ENCODE measurements at places on chromosomes 16 and 17. TPM values are rescaled to one million over a fixed set of nuclear protein-coding genes. Genes with fewer than 3 reads are reported as not detected.

DNA sequence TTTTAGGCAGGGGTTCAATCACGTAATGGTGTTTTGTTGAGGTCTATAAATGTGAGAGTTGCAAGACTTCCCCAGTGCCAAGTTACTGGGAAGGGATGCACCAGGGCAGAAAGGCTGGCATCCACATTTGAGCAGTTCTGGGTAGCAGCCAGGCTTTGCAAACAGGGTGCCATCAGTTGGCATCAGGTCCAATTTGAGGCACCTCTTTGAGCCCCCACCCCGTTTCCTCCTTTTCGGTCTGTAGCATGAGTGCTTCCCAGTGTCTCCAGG, 142.6 kb upstream of the CACNG5 start:
- no peak for DNase-seq

- DNase-seq, result no peak
These were observed 11.4 kb upstream of the CDRT4 start for GRCh38 chr17:15478845-15479244.

- no peak for DNase-seq
These were observed 335 bp downstream of the TMEM11 start for GRCh38 chr17:21213638-21214014.

- DNase-seq, result peak; percentile 47
These were observed 32.4 kb downstream of the SMARCE1 start for GRCh38 chr17:40615068-40615840.

GRCh38 chr16:82004601-82005000, 6.7 kb downstream of the SDR42E1 start:
- no peak for DNase-seq

GRCh38 chr17:80287038-80287437, 26.4 kb downstream of the RNF213 start:
- no peak for DNase-seq

DNA sequence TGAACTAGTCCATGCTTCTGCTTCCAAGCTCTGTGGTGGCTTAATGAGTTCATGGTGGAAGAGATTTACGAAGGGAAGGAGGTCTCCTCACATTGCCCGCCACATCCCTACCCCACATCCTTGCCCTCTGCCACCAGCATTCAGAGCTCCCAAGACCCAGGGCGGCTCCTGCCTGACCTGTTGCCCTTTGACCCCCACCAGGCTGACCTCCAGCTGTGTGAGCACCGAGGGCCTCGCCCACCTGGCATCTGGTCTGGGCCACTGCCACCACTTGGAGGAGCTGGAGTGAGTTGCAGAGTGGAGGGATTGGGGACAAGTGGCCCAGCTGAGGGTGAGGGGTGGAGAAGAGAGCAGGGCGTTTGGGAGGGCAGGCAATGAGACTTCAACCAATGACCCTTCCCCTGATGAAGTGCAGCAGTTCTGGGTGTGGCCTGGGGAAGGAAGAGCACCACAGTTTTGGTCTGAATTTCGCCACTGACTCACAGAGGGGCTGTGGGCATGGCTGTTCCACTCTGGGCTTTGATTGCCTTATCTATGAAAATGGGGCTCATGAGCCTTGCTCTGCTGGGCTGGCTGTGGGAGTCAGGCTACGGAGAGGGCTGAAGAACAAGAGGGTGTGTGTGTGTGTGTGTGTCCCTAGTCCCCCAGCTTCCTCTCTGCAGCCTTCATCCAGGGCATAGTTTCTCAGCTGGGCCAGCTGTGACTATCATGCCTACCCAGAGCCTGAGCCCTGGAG, 22.6 kb upstream of the CPNE2 start:
- DNase-seq, result no peak

DNA sequence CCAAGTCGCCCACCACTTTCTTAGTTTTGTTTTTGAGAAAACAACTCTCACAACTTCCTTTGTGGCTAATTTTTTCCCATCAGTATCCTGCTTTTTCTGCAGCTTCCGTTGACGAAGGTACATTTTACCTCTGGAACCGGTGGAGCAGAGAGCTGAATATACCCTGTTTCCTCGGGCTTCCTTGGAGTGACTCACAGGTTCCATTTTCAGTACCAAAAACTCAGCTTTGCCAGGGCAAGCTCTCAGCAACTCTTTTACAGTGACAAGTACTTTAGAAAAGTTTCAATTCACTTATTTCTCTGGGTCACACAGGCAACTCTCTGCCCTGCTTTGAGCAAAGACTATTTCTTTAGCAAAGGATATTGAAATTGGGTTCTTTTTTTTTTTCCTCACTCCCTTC, 318.9 kb downstream of the SNX29 start:
- DNase-seq, result peak; percentile 32

The BCAR1 gene
- total RNA-seq, result 42.8 TPM

The HAS3 gene
- 2.6 TPM for total RNA-seq

DNA sequence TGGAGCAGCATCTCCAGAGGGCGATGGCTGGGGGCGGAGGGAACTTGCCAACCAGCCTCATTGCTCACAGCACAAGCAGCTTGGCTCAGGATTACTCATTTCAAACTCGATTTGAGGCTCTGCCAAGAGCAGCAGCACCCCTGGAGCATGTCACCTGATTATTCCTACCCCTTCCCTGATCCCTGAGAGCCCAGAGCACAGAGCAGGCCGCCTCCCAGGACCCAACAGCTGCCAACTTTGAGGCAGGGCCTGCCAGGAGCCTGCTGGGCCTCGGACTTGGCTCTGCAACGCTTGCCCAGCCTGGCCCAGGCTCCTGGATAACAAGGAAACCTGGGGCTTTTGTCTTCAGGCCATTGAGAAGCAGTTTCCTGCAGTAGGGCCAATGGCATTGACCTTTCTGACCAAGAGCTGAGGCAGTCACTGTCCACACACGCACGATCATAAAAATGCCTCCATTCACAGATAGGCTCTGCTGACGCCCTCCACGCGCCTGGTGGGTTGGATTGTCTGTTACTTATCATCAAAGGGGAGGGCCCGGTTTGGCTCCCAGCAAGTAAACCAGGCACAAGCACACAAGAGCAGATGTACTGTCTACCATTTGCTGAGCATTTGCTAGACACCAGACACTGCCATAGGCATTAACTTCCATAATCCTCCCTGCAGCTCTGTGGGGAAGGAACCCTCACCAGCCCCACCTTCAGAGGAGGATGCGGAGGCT, 406.6 kb upstream of the EEF2KMT start:
- DNase-seq, result no peak

The ALOX15B gene
- total RNA-seq, result 0.14 TPM

- no peak for DNase-seq
These were observed 4.2 kb downstream of the RPS6KB1 start for GRCh38 chr17:59897090-59897489.

DNA sequence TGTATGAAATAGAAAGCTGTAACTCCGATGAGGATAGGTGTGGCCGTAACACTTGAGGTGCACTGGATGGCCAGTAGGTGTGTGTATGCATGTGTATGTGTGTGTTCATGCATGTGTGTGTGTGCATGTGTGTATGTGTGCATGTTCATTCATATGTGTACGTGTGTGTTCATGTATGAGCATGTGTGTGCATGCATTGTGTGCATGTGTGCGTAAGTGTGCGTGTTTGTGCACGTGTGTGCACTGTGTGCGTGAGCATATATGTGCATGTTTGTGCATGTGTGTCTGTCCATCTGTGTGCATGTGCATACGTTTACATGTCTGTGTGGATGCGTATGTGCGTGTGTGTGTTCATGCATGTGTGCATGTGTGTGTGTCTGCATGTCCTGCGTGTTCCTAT, 145.5 kb downstream of the C16orf95 start:
- no peak for DNase-seq

The RNF227 gene
- 4.1 TPM for total RNA-seq

DNA sequence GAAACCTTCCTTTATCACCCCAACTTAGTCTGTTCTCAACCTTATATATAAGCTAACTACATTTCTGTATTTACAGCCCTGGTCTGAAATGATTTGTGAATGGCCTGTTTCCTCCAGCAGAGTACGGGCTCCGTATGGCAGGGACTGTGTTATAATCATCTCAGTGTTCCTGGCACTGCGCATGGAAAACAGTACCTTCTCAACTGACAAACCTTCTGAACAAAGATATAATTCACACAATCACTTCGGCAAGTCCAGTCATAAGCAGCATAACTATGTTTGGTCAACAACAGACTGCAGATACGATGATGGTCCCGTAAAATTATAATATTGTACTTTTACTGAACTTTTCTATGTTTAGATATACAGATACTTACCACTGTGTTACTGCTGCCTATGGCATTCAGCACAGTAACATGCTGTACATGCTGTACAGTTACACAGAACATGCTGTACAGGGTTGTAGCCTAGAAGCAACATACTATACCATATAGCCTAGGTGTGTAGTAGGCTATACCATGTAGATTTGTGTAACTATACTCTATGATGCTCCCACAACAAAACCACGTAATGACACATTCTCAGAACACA, 30.0 kb downstream of the ANKFY1 start:
- peak; percentile 62 for DNase-seq

GRCh38 chr17:9729034-9729650, 62.2 kb downstream of the DHRS7C start:
- DNase-seq, result no peak

DNA sequence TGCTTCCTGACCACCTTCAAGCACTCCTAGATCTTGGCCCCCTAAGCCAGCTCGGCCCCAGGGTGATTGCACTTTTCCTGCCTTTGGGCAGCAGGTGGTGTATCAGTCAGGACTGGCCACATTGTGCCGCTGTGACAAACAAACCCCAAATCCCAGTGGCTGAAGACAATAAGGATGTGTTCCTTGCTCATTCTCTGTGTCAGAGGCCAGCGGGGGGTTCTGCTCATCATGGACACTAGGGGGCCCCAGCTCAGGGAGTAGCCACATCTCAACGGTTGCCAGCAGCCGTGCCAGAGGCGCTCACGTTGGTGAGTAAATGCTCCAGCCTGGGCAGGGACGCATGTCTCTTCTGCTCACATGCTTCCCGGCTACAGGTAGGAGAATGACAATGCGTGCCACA, 60.4 kb downstream of the ZDHHC7 start:
- no peak for DNase-seq

DNA sequence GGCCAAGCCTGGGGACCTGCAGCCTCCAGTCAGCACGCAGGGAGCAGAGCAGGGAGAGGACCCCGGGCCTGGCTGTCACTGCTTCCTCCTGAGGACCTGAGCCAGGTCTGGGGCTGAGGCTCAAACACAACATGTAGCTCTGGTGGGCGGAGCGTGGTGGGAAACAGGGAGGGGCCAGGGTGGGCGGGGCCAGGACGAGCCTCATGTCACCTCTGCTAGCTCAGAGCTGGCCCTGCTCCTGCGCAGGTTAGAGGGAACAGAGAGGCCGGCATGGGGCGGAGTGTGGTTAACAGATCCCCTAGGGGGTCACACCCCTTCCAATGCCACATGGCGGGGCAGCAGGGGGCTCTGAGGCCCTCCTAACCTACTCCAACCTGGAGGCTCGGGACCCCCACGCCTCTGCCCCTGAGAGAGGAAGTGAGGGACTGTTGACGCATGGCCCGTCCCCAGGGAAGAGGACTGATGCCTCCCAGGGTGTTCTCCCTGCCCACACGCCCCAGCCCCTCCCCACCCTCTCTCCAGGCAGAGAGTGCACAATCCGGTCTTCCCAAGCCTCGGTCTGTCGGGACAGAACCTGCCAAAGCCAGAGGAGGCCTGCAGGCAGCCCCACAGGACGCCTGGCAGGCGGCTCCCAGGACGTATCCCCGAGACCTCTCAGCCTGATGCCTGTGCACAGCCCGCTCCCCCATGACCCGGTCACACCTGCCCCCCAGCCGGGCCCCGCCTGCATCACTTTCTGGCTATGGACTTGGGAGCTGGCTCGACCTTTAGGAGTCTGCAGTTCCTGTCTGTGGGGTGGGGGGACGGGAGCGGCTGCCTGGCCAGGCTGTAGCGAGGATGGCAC, 15.2 kb downstream of the PIEZO1 start:
- peak; percentile 36 for DNase-seq

DNA sequence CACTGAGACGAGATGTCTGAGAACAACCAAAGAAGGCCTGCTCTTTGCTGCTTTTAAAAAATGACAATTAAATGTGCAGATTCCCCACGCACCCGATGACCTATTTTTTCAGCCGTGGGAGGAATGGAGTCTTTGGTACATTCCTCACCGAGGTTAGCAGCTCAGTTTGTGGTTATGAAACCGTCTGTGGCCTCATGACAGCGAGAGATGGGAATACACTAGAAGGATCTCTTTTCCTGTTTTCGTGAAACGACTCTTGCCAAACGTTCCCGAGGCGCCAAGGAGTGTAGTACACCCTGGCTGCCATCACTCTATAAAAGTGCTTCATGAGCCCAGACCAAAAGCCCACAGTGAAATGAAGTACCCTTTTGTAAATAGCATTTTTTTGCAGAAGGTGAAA, 87.8 kb downstream of the CRISPLD2 start:
- DNase-seq, result peak; percentile 71

The CCL8 gene
- 0.70 TPM for total RNA-seq

The ABCA9 gene
- total RNA-seq, result 14.7 TPM

DNA sequence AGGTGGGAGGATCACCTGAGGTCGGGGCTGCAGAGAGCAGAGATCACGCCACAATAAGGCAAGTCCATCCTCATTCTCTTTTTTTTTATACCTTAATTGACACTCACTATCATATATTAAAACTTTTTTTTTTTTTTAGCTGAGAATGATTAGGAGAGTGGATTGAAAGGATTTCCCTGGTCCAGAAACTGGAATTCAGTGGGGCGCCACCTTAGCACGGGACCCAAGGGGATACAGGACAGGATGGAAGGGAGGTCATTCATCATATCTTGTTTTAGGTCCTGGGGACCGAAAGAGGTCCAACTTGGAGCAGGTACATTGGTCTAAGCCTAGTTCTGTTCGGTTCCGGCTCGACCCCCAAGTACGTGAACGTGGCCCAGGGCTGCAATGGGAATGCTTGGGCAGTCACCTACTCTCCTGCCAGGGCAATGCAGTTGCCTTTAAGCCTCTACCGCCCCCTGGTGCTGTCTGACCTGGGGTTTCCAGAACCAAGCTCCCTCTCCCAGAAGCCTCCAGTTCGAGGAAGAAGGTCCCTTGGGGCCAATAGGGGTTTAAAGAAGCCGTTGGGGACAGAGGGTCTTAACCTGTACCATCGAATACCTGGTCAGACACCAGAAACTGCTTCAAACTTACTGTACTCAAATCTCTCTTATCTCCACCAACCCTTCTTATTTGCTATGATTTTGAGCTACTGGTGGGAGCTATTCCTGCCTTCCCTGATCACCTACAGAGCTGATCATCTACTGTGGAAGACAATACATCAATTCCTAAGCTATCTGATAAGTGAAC, 19.9 kb upstream of the GPATCH8 start:
- DNase-seq, result peak; percentile 25

- DNase-seq, result no peak
These were observed 76.7 kb downstream of the RNF213 start for GRCh38 chr17:80337195-80337895.

The OR1F1 gene
- not detected for total RNA-seq

All from uterus (tissue), 4 donors.